ENCODE measurements at places on chromosomes 3 and 15. TPM values are rescaled to one million over a fixed set of nuclear protein-coding genes. Genes with fewer than 3 reads are reported as not detected.

- DNase-seq: no peak
Observed at GRCh38 chr3:17583530-17583929, 158.9 kb downstream of the TBC1D5 start.

CCDC54 gene
- total RNA-seq: not detected

DNA sequence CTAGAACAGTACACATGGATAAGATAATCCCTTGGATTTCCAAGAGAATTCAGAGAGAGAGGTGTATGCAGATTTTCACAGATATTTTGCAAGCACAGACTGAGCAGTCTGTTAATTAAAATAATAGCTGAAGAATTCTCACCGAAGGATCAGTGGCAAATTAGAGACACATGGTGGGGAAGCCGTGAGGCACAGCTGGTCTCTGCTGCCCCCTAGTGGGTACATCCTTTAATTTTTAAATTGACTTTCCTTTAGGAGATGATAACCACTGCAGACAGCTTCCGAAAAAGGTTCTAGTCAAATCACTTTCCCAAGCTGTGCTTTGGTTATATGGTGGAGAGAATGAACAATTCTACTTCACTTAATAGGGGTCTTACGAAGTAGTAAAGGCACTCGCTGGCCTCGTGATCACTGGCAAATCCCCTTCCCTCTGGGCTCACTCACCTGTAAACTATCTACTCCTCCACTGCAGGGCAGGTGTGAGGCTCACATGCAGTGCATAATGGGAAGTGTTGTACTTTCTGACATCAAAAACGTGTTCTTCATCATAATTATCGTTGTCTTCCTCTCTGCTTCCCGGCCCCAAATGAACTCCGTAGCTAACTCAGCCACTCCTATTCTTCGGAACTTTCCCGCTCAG lies 19.5 kb downstream of the MESD start:
- peak; percentile 53 for DNase-seq

DNA sequence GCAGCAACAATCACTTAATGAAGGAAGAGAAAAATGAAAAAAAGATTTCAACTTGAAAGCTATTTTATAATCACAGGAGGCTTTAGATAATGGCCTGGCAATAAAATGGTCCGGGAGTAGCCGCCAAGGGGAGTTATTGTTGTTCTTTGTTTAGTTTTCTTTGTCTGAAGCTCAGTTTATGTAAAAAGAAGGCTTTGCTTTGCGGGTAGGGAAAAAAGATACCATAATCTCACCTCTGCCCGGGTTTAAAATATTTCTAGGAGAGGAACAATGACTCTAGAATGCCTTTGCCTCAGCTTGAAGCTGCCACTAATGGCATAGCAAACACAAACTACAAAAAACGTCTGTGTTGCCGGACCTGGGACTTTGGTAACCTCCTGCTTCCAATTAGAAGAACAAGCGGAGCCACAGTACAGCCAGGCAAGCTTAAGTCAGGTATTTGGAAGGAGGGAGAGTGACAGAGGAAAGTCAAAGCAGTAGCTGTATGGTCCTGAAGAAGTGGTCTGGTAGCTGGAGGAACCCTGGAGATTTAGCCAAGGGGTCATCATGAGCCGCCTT lies 764.5 kb downstream of the TUSC7 start:
- no peak for DNase-seq

DNA sequence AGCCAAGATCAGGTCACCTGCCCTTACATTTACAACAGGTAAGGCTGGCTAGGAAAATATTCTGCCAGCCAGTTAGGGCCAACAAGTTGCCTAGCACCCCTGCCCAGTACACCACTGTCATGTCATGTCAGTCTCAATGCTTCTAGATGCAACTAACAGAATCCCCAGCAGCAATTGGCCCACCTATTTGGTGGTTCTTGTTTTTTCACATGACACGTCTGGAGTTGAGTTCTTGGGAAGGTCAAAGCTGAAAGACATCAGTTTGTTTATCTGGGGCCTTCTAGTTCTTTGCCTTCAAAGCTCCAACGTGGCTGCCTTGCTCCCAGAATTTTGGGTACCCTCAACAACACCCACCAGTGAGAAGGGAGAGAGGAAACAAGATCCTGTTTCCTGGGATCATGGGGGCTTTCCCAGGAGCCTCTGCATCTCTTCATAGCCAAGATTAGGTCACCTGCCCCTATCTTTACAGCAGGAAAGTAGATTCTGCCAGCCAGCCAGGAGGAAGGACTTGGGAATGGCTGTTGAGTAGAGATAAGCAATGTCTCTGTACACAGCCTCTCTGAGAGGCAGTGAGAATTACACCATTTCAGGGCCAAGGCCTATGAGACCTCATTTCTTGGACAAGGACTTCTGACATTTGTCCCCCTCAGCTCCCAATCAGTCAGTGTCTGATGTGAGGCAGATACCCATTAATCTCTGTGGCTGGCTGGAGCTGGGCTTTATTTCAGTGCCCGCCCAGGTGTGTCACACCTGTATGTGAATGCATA lies 8.6 kb downstream of the GPX1 start:
- no peak for DNase-seq

GRCh38 chr3:4994144-4994730 lies 15.0 kb downstream of the BHLHE40 start:
- DNase-seq: no peak

CCR2 gene
- total RNA-seq: not detected

DNA sequence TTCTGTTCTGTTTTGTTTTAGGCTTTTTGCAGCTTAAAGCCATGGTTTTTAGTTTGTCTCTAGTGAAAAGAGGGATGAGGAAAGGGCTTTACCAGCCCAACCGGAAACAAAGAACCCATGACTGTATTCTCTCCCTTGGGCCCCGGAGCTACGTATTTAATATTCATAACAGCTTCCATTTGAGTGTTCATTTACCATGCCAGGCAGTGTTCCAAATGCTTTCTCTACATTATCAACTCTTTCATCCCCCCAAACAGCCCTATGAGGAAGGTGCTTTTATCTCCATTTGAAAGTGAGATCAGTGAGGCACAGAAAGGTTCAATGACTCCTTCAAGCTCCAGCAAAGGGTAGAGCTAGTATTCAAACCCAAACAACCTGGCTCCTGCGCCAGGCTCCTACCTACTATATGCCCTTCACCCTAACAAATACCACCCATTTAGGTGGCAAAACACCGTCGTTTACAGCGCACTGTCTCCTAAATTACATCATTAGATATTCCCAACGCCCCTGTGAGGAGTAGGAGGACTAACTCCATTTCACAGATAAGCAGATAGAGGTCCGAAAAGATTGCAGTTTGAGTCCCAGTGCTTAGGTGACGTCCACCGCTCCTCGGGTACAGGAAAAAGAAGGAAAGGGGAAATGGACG lies 27.9 kb downstream of the GTPBP8 start:
- no peak for DNase-seq

DNA sequence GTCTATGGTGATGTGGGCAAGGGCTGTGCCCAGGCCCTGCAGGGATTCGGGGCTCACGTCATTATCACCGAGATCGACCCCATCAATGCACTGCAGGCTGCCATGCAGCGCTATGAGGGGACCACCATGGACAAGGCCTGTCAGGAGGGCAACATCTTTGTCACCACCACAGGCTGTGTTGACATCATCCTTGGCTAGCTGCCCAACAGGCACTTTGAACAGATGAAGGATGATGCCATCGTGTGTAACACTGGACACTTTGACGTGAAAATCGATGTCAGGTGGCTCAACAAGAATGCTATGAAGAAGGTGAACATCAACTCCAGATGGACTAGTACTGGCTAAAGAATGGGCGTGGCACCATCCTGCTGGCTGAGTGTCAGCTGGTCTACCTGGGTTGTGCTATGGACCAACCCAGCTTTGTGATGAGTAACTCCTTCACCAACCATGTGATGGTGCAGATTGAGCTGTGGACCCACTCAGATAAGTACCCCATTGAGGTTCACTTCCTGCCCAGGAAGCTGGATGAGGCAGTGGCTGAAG lies 6.1 kb upstream of the USP8 start:
- DNase-seq: peak; percentile 9

DNA sequence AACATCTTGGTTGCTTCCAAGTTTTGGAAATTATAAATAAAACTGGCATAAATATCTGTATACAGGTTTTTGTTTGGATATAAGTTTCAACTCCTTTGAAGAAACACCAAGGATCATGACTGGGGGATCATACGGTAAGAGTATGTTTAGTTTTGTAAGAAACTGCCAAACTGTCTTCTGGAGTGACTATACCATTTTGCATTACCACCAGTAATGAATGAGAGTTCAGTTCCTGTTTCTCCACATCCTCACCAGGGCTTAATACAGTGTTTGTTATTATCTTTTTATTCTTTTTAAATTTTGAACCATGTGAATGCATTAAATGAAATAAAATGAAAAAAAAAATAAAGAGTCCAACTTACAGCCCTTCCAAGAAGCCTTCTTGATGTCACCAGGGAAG lies 3.7 kb upstream of the ANKUB1 start:
- DNase-seq: no peak

CCR8 gene
- total RNA-seq: not detected

GRCh38 chr3:61956236-61956635 lies 394.9 kb downstream of the PTPRG start:
- DNase-seq: no peak

FGD5 gene
- total RNA-seq: 0.17 TPM

- DNase-seq: no peak
Observed at GRCh38 chr15:29392358-29392757, 122.7 kb upstream of the NSMCE3 start.

DNA sequence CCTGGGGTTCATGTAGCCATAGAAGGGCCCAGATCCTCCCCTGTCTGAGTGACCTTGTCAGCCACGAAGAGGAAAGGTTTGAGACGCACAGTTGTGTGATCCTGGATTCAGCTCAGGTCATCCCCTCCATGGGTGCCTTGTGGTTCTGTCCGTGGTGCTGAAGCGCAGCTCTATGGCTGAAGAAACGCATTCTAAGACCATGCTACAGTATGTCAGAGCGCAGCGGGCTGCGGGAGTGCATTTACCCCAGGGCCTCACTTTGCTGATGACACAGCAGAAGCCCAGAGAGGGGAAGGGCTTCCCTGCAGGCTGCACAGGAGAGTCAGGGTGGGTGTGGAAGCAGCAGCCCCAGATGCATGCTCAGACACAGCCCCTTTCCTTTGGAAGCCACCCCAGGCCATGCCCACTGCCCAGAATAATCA lies 68.8 kb upstream of the IQSEC1 start:
- peak; percentile 18 for DNase-seq

SAMMSON gene
- total RNA-seq: 0.22 TPM

GRCh38 chr3:4533489-4534443 lies 40.6 kb downstream of the ITPR1 start:
- DNase-seq: no peak

- no peak for DNase-seq
Observed at GRCh38 chr15:41958002-41958420, 14.3 kb downstream of the EHD4 start.

GRCh38 chr3:16740515-16740914 lies 135.3 kb upstream of the DAZL start:
- no peak for DNase-seq

HGD gene
- 1.3 TPM for total RNA-seq

MEF2A gene
- total RNA-seq: 14.1 TPM

- no peak for DNase-seq
Observed at GRCh38 chr15:34584330-34584668, 848 bp upstream of the GOLGA8B start.

DNA sequence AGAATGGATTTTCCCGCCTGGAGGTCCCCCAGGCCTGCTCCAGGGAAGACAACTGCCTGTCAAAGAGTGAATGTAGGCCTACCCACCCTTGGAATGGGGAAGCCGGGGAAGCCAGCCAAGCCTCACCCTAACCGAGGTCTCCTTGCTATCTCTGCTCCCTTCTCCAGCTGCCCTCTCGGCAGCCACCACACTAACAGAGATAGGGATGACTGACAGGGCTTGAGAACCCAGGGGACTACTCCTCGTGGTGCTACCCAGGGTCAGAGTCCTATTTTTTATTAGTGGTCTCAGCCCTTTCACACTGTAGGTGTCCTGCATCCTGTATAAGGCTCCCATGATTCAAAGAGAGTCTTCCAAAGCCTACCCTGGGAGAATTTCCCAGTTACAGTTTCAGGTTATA lies 160.6 kb upstream of the CHRM5 start:
- DNase-seq: no peak

- DNase-seq: no peak
Observed at GRCh38 chr3:8561370-8561769, 59.7 kb downstream of the LMCD1 start.

- no peak for DNase-seq
Observed at GRCh38 chr15:57892181-57892580, 173.3 kb downstream of the ALDH1A2 start.

DNA sequence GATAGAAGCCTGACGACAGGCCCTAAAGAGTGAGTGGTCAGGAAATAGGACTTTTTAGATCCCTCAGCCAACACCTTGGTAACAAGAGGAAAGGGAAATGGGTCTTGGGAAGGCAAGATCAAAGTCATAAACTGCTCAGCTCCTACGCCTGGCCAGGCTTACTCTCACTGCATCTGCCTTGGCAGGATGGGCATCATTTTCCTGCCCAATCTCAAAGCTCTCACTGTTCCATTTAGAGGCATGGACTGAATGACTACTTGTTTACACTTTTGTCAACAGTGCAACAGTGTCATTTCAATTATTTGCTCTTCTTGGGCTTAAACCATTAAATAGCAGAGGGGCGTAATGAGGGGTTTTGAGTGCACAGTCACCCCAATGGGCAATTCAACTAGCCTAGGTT lies 808.7 kb downstream of the GRM7 start:
- DNase-seq: no peak

DNA sequence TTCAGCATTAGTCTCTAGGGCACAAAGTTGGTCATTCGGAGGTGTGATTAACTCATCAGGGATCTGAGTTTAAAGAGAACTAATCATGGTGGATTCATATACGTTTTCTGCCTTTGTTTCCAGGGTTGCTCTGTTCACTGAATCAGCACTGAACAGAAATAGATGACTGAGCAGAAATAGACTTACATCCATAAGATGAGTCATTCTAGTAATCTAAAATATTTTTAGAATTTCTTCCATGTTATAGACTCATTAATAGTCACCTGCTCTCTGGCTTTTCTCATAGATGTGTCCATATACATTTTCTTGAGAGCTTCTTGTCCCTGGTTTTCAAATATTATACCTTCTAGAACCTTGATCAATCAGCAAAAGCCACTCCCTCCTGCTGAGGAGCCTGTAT lies 837.6 kb upstream of the DPPA4 start:
- no peak for DNase-seq

GRCh38 chr3:143443851-143444331 lies 324.3 kb downstream of the CHST2 start:
- DNase-seq: peak; percentile 76

SLC9C1 gene
- total RNA-seq: not detected

CD80 gene
- not detected for total RNA-seq

MESP2 gene
- not detected for total RNA-seq

GOLGA6L4 gene
- 1.1 TPM for total RNA-seq

SLC22A13 gene
- 0.17 TPM for total RNA-seq

DNA sequence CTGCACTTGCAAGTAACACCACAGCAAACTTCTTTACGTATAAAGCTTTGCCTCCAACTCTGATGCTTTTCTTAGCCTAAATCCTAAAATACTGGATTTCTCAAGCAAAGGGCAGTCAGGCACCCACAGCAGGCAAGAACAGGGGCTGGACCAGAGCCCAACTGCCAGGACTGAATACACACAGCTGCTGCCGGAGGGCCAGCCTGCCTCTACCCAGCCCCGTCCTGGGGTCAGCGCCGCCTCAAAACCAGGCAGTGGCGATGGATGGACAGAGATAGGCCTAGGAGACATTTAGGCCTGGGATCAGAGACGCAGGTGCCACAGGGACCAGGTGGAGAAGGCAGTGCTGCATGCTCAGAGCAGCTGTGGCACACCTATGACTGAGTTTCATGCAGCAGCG lies 47.6 kb upstream of the SEC61A1 start:
- no peak for DNase-seq

ILDR1 gene
- total RNA-seq: not detected

FAM227B gene
- 4.0 TPM for total RNA-seq

All from NCI-H460 (cell line).